T follicular helper cell (primary cell): ENCODE measurements at places on chromosomes 5 and 9.

DNA sequence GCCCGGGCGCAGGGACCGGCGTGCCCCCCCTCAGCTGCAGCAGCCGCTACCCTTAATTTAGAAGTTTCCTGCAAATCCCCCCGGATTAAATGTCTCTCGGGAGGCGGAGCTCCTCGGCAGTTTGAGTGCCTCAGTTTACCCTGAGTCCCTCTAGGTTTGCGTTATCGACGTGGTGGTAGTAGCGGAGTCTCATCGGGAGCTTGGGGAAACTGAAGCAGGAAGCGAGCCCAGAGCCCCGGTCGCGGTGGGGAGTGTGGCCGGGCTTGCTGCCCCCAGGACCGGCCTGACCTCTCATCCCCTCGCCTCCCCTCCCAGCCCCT lies 529 bp upstream of the TPM2 start:
- no peak for DNase-seq

DNA sequence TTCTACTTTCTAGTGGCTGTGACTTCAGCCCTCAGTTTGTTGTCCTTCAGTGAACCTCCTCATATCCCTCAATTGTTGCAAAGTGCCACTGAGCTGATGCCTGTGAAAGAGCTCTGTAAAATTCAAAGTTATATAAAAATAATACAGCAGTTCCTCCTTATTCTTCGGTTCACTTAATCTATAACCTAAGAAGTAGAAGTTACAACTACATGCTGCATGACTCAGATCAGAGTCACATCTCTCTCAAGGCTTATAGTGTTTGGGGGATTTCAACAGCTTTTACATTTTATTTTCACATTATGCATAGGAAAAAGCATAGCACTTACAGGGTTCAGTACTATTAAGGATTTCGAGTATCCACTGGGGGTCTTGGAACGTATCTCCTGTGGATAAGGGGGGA lies 25.1 kb upstream of the GCNT1 start:
- no peak for DNase-seq

DNA sequence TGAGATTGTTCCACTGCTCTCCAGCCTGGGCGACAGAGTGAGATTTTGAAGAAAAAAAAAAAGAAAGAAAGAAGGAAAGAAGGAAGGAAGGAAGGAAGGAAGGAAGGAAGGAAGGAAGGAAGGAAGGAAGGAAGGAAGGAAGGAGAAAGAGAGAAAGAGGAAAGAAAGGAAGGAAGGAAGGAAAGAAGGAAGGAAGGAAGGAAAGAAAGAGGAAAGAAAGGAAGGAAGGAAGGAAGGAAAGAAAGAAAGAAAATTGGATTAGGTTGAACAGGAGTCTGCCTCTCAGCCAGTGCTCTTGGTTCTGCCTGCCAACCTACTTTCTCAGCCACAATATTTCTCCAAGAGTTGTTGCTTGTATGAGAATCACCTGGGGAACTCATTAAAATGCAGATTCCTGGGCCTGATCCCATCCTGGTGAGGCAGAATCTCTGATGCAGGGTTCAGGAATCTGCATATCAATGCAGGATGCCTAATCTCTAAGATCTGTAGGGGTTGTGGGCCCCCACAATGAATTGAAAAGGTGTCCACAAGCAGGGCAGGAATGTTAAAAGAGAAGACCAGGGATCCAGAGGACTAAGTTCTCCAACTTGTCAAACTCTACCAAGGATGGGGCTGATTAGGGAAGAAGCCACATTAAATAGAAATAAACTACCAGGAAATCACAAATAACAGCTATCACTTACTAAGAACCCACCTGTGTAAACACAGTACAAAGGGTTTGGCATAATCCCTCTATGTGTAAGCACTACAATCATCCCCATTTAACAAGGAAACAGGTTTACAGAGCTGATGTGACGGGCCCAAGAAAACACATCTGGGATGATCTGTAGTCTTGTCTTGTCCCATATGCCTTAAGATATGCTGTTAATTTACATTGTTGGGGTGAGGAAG lies 23.4 kb upstream of the GALNT10 start:
- no peak for DNase-seq

DNA sequence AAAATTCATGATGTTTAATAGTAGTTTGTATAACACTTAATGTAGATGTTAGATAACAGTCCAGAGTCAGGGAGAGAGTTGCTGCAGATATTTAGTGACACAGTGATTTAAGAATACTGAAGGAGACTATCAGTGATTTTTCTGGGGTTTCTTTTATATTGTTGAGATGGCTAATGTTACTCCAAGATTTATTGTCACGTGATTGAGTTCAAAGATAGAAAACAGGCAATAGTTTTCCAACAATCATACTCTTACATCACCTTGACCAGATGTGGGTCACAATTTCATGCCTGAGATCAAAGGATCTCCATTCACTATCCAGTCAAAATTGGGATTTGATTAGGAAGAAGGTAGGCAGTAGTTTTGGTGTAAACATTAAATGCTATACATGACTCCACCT lies 580.0 kb upstream of the ARRDC3 start:
- DNase-seq: no peak

DNA sequence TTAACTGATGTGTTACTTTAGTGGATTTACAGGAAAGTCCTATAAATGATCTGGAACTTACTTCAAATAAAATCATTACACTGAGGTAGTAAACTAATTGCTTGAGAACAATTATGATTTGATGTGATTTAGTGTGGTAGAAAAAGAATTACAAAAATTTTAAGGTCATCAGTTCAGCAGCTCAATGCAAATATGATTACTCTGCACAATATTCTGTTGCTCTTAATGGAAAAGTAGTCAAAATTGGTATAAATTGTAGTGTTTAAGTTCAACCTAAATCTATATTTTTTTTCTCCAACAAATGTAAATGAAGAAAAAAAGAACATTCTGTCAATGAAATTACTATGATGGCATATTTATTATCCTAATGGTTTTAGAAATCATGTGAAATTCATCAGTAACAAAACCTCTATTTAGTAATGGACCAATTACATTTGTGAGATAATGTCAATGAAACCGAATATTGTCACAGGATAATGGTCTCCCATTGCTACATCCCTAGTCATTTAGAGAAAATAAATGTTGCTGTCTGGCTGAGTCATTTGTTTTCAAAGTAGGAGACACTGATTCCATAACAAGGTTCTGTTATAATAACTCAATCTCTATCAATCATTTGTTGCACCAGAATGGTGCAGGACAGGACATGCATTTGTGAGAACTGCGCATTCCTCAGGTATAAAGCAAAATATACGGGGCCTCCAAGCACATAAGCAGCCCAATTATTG lies 177.1 kb downstream of the NFIB start:
- DNase-seq: no peak

- no peak for DNase-seq
Measured at GRCh38 chr5:164672931-164673694, 1167.7 kb downstream of the MAT2B start.

GRCh38 chr9:114483499-114483898 lies 21.8 kb downstream of the WHRN start:
- no peak for DNase-seq

DNA sequence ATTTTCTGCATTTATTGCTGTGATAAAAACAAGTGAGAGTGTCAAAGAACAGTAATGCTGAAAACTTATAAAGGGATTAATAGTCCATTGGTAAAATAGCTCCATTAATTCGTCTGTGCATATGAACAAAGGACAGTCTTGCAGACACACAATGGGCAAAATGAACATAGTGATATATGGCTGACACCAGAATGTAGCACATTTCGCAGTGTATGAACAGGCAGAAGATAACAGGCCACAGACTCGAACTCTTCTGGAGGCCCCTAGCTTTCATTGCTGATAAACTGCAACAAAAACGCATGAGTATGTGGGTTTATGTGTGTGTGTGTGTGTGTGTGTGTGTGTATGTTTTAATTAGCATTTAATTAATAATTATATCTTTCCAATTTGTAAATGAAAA lies 354.8 kb downstream of the TAF11L14 start:
- DNase-seq: no peak

GRCh38 chr5:133824661-133825254 lies 143.7 kb downstream of the C5orf15 start:
- DNase-seq: no peak
